NCI-H1092 (cell line): ENCODE measurements at places on chromosomes 6 and 20.

GRCh38 chr20:19757487-19758132 lies 448 bp upstream of the RIN2 start:
- peak; percentile 67 for DNase-seq

DNA sequence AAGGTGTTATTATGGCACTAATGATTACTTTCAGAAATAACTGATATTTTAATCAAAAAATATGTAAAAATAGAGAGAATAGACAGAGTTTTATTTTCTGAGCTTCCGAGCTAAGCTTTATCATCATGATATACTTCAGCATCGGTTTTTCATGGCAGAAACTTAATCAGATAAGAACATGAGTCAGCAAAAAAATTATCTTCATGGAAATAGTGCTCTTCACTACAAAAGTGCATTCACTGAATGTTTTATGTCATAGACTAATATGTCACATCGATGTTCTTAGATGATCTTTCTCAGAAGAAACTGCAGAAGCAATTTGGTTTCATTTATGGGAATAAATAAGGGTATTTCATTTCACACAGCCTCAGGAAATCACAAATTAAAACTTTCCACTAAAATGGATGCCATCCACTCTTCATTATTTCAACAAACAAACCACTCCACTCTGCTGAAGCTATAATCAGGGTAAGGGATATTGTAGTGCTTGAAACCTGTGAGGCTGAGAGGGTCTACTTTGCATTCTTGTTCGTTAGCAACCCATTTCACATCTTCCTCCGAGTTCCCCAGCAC lies 10.2 kb upstream of the MAP3K7 start:
- DNase-seq = no peak

GRCh38 chr6:44775121-44775520 lies 387.6 kb downstream of the CDC5L start:
- DNase-seq = no peak

DNA sequence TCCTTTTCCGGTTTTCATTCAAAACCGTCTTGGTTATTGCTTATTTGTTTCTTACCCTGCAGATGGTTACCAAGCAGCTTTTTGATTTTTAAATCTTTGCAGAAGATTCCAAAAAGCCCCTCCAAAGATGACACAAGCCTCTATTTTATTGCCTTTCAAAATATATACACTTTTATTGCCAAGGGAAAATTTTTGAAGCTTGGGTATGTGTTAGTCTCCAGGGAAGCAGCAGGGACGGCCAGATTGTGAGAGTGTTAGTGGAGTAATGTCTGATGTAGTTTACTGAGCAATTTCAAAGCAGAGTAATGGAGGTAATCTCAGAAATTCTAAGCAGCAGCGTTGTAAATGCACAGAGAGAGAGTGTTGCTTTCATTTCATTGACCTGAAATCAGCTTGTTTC lies 193.8 kb downstream of the FARS2 start:
- no peak for DNase-seq

GRCh38 chr6:38322138-38322537 lies 317.6 kb downstream of the BTBD9 start:
- no peak for DNase-seq

DNA sequence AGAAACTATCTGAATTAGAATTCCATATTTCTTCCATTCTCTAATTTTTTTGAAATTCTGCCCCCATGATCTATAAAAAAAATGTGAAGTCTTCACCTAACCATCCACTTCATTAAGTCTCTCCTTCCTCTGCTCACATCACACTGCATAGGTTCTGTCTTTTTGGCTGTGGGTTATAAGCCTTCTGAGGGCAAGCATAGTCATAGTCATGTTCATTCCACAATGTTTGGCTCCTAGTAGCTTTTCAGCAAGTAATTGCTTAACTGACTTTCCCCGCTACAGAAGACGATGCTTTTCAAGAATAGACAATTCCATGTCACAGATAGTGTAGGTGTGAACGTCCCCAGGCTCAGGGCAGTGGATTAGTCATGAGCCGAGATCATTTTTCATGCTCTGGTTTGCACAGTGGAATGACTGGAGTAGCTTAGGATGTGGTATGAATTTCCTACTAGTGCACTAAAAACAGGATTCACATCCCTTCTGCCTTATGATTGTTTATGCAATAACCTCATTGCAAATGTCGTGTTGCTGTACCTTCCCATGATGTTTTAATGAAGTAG lies 29.1 kb downstream of the WRNIP1 start:
- DNase-seq = no peak

DNA sequence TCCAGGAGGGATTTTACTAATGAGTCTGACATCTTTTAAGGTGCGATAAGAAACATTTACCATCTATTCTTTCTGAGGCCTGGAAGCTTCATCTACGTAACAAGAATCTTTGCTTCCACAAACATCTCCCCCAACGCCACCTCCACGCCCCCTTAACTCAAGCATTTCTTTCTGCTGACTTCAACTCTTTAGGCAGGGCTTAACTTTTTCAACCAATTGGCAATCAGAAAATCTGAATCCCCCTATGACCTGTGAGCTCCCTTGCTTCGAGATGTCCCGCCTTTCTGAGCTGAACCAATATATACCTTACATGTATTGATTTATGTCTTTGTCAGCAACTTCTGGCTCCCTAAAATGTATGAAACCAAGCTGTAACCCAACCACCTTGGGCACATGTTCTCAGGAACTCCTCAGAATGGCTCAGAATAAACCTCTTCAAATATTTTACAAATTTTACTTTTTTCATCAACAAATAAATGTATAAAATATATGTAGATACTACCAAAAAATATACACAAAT lies 11.5 kb downstream of the OR2H2 start:
- no peak for DNase-seq

DNA sequence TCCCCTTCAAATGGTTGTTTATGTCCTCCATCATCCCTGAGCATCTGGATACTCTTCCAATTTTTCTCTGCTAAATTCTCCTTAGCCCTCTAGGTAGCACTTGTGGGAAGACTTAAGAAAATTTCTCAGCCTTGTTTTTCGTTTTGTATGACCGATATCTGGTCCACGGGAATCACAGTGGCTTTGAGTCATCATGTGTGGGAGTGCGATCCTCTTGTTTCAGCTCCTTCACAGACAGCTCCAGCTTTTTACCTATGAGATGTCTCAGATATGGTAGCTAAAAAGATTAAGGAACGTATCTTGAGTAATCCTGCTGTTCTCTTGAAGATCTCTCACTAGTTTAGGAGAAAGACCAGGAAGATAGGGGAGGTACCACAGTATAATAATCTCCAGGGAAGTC lies 196.1 kb downstream of the GRM1 start:
- no peak for DNase-seq

DNA sequence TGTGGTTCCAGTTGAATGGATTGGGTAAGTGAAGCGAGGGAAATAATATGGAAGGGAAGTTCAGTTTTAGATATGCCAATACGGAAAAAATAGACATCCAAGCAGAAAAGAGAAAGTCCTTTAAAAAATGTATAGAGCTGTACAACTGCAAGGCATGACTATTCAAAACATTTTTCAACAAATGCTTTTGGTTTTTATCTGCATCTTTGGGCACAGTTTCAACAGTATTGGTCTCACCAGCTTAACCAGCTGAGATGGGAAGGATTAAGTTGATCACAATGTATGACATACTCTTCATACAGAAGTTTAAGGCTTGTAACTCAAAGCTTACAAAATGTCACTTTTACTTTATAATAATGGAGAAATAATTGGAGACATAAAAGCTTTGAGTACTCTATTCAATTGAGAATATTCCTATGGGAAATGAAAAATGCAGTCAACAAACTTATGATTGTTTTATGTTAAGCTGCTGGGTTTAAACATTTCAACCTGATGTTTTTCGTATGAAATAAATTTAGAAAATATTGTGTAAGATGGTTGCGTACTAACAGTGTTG lies 16.3 kb upstream of the UTRN start:
- DNase-seq = no peak

DNA sequence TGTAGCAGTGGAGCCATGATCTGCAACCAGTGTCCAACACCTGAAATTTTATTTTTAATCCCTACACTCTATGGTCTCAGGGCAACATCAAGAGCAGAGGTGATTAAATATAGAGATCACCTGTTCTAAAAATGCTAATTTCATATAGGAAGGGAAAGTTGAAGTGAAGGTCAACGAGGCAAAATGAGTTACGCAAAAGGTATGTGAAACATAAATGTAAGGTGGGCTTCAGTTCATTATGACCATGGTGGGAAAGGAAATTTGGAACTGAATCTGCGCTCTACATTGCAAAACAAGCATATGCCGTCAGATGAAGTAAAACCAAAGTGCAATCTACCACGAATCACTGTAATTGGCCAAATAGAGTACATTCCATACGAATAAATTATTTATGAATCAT lies 35.2 kb upstream of the STMND1 start:
- DNase-seq = no peak

GRCh38 chr20:58010186-58010585 lies 218.3 kb downstream of the ANKRD60 start:
- DNase-seq = no peak

DNA sequence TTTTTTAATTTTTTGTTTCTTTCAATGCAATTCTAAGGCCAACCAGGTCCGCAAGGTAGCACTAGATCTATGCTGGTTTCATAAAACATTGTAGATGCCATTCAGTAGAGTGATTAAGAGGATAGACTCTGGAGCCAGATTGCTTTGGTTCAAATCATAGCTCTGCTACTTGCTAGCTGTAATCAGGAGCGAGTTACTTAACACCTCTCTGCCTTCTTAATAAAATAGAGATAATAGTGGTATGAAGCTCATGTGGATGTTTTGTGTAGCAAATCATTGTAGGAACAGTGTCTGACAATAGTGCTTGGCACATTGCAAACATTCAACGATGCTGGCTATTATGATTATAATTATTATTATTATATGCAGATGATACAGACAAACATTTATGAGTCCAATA lies 164.9 kb downstream of the LAMA2 start:
- DNase-seq = no peak

GRCh38 chr6:3227363-3228045 lies at the start of gene TUBB2B:
TSS of gene TUBB2B (minus strand) at chr6:3227653. CDS start at chr6:3227543, 110 bp downstream.
- DNase-seq = peak; percentile 78

- no peak for DNase-seq
These were observed 459.9 kb downstream of the TBC1D32 start for GRCh38 chr6:120874422-120874821.

GRCh38 chr6:16621002-16621401 lies 140.3 kb downstream of the ATXN1 start:
- DNase-seq = no peak

DNA sequence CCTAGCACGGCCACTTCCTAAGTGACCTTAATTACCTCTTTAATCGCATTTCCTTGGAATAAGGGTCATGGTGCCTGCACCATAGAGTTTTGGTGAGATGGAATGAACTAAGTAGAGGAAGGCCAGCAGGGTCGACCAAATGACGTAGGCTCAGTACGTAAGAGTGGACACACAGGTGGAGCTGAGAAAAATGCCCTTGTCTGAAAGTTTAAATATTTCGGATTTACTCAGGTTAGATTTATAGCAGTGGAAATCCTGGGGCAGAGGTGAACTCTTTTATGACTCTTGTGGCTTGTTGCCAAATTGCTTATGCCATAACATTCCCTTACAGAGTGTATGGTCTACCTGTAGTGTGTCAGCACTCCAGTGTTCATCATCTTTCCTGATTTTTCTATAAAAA lies 23.6 kb upstream of the BTBD3 start:
- no peak for DNase-seq

- no peak for DNase-seq
These were observed 387.1 kb downstream of the SMOC2 start for GRCh38 chr6:168828035-168828434.

GRCh38 chr6:90575267-90575666 lies 11.6 kb downstream of the MAP3K7 start:
- no peak for DNase-seq

- DNase-seq = no peak
These were observed 20.2 kb downstream of the SHLD1 start for GRCh38 chr20:5770231-5770986.

GRCh38 chr6:139742671-139743070 lies 368.2 kb upstream of the CITED2 start:
- DNase-seq = no peak

GRCh38 chr6:169161572-169162167 lies 92.0 kb downstream of the THBS2 start:
- no peak for DNase-seq

GRCh38 chr20:1472556-1473245 lies 6.1 kb upstream of the NSFL1C start:
- no peak for DNase-seq

DNA sequence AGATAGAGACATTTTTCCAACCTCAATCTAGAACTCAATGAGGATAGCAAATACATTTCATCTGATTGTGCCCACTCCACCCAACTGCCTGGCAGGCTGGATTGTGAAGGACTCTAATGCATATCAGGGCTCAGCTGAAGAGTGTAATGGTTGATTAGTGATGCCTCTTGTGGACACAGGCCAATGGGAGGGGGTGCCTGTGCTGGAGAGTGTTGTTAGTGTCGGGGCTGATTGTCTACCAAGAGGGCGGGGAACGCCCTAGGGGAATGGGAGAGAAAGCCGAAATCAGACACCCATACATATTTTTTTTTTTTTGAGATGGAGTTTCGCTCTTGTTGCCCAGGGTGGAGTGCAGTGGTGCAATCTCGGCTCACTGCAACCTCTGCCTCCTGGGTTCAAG lies 103.7 kb upstream of the SALL4 start:
- no peak for DNase-seq

GRCh38 chr6:161226009-161226964 lies 47.6 kb downstream of the AGPAT4 start:
- no peak for DNase-seq

DNA sequence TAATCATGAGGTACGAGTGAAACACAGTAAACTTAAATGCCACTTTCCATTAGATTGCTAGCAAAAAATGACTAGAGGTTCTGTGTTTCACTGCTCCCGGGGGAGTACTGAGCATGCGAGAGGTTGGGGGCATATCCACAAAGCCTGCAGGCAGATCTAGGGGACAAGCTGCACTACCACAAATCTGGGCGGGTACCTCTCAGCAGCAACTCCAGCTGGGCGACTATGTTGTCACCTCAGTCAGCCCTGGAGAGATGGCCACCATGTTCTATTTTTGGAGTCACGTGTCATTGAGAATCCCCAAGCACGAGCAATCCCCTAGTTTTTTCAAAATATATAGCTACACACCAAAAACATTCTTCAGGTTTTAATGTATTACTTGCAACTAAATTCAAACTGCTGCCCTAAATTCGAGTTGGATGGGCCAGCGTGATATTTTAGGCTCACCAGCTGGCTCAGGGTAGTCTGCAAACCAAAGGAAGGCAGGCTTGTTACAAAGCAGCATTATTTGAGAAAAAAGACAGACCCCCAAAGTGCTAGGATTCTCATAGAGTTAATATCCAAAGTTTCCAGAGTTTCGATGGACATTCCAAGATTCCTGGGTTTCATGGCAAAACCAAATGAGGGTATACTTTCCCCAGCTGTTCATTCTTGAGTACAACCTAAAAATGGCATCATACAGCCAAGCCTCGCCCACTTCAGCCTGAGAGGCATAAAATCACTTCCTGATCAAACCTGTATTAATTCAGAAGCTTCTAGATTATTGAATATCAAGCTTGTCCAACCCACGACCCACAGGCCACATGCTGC lies 24.1 kb upstream of the MYLIP start:
- DNase-seq = no peak
